Stimulated activated CD4-positive, alpha-beta T cell treated with anti-CD3 and anti-CD28 coated beads, Interleukin-2, amount 100 ng/mL, for 4 hours (primary cell): ENCODE measurements at places on chromosomes 4 and X.

- no peak for DNase-seq
These were observed 175.8 kb upstream of the NPY2R start for GRCh38 chr4:155032521-155033229.

GRCh38 chr4:169128902-169129301 is 118.8 kb upstream of the CBR4 start:
- no peak for DNase-seq

DNA sequence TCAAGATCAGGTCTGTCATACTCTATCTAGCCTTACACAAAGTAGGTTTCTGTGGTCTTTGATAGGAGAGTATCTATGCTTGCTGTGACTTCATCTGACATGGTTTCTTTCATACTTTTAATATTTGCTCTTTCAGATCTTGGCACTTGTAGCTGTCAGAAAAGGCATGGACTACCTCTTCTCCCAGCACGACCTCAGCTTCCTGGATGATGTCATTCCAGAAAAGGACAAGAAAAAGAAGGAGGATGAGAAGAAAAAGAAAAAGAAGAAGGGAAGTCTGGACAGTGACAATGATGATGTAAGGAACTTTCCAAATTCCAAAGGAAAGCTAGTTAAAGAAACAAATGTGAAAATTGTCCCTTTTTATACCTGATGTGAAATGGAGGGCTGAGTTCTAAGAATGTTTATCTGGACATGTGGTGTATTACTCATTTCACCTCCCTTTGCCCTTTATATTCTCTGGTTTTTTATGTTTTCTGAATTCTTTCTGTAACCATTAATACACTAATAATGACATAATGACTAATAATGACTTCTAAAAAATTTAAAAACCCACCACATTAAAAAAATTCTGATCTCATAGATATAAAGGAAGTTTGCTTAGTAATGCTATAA is 221.2 kb downstream of the SLC4A4 start:
- DNase-seq = no peak

DNA sequence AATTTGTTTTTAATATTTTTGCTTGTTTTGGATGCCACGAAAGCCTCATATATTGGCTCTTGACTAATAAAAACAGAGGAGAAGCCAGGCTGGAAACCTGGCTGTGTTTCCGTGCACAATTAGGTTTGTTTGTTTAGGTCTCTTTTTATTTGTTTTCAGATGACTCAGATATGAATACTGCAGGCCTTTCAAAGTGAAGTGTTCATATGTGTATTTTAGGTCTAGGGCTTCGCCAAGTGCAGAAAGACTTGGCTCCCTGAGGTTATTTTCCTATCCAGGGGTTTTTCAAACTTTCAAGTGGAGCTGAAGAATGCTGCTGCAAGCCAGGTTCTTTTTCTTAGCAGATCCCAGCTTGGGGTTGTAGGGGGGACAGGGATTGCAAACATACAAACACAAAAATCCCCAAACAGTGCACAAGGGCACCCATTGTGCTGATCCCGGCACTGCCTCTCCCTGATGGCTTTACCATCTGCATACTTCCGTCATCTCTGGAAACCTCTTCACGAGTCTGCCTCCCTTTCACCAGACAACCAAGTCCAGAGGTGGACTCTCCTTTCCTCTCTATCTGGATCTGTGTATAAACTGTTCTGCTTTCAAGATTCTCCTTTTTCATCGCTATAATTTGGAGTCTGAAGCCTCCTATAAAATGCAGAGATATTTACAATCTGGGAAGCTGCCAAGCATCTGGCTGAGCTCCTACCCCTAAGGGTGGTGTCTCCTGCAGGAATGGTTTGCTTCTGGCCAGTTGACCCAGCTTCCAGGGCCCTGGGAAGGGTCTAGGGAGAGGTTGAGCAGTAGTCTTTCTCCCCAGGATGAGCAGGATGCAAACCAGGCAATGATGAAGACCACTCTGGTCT is 108.6 kb downstream of the SMIM20 start:
- DNase-seq = no peak

GRCh38 chrX:14029039-14029424 is 660 bp downstream of the GEMIN8 start:
- no peak for DNase-seq

DNA sequence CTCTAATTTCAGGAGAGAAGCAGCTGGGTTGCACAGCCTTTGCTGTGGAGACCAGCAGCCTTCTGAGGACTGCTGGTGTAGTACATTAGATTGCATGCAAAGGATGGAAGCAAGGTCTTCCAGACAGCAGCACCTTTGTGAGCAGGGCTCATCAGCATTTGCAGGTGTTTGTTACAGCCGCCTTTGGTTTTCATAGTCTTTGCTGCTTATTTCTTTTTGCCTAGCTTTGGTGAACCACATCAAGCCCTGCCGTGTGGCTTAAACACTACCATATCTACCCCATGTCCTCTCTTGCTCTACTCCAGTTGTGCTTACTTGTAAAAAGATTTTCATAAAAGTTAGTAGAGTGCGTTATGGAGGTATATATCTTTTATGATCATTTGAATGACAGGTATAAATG is 57.5 kb downstream of the MTM1 start:
- no peak for DNase-seq

GRCh38 chrX:54087661-54088060 is 43.4 kb upstream of the PHF8 start:
- DNase-seq = no peak

- DNase-seq = no peak
These were observed 32.0 kb upstream of the AMELX start for GRCh38 chrX:11261260-11261659.

DNA sequence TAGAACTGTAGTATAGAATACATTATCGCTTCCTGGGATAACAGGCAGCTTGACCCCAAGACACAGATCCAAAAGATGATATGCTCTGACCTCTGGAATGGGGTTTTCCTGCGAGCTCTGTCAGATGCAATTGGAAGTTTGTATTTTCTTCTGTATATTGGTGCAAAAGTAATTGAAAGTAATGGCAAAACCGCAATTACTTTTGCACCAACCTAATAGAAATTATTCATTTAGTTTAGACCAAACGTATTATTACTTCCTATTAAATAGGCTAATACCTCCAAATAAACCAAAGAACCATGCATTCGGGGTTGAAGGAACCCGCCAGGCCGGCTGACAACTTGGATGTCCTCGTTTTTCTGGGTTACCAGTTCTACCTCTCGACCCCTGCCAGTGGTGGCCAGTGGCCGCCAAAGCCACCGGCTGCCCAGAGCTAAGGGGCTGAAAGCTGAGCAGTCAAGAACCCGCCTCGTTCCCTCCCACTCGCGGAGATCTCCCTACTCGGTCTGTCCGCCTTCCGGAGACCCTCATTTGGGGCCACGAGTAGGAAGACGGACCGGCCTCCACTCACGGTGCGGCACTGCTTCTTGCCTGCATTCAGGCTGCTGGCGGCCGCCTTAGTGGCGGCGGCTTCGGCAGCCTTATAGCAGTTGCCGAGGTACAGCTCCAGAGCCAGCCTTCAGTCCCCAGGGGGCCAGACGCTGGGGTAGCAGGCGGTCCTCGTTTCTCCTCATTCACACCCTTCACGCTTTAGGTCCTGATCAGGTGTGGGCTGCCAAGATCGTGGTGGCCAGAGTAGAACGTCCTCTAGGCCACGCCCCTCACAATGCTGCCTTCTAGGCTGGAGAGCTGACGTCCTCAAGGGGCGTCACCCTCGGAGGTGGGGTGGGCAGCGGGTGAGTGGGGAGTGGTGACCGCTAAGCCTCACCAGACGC is 121.9 kb downstream of the RBMX2 start:
- no peak for DNase-seq

DNA sequence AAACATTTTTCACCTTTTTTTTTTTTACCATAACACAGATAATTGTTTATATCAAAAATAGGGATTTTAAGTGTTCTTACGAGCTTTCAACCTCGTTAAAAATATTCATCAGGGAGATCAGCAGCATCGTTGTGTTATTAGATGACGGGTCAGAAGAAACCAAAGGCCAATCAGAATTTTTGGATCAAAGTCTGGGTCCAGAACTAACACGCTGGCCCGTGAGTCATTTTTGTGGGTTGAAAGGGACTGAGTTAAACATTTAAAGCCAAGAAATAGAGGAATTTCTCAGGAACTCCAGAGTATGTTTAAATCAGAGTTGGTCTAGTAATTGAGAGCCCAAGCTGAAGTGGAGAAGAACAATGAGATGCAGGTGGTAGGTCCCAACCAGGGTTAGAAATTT is 170.8 kb downstream of the TLL1 start:
- no peak for DNase-seq

- no peak for DNase-seq
These were observed 70.7 kb upstream of the ANXA10 start for GRCh38 chr4:168021666-168022065.

GRCh38 chrX:154873329-154873728 is 12.8 kb upstream of the F8A1 start:
- DNase-seq = no peak

- no peak for DNase-seq
These were observed 192.3 kb upstream of the NR3C2 start for GRCh38 chr4:148634476-148634875.

GRCh38 chrX:112233164-112233563 is 150.6 kb upstream of the TRPC5 start:
- DNase-seq = no peak

DNA sequence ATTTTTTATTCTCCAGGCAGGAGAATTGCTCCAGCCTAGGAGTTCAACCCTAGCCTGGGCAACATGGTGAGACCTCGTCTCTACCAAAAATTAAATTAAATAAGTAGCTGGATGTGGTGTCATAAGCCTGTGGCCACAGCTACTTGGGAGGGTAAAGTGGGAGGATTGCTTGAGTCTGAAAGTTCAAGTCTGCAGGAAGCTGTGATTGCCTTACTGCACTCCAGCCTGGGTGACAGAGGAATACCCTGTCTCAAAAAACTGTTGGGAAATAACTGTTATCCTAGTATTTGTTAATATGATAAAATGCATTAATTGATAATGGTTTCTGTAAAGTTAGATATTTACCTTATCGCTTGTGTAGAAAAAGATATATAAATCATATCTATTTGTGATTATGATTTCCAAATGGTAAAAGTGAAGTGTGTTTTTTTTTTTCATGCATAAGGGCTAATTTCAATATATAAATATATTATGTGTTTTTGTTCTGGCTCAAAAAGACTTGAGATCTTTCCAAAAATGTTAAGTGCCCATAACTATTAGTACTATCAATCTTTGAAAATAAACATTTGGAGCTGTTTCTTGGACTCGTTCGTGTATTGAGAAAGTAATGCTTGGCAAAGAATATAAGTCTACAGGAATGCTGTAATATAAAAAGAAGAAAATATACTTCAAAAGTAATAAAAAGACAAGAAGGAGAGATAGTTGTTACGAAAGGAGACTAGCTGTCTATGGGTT is 396.6 kb downstream of the ADGRL3 start:
- no peak for DNase-seq

DNA sequence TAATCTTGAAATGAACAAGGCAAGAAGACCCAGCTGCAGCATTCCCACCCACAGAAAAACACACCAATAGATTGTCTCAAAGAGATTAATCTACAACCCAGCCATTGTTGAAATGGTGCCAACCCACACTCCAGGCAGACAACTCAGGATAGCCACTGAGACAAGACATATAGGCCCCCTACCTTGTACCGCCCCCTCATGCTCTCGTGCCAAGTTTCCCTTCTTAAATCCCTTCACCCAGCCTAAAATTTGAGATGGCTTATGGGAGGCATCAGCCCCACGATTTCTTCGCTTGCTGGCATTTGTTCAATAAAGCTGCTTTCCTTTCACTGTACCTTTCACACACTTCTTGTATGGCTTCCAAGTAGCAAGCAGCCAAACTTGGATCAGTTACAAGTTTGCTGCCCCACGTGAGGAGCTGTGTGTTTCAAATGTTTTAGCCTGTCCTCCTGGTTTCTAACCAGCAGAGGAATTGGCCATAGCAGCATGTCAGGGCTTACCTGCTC is 1754.1 kb downstream of the C4orf33 start:
- DNase-seq = no peak

DNA sequence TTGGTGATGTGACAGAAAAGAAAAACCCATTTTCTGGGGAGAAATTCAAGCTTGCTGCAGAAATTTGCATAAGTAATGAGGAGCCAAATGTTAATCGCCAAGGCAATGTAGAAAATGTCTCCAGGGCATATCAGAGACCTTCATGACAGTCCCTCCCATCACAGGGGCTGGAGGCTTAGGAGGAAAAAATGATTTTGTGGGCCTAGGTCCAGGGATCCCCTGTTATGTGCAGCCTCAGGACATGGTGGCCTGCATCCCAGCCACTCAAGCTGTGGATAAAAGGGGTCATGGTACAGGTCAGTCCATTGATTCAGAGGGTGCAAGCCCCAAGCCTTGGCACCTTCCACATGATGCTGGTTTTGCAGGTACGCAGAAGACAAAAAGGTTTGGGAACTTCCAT is 90.7 kb downstream of the TGIF2LX start:
- no peak for DNase-seq
